ENCODE measurements at places on chromosomes 16 and 17.

DNA sequence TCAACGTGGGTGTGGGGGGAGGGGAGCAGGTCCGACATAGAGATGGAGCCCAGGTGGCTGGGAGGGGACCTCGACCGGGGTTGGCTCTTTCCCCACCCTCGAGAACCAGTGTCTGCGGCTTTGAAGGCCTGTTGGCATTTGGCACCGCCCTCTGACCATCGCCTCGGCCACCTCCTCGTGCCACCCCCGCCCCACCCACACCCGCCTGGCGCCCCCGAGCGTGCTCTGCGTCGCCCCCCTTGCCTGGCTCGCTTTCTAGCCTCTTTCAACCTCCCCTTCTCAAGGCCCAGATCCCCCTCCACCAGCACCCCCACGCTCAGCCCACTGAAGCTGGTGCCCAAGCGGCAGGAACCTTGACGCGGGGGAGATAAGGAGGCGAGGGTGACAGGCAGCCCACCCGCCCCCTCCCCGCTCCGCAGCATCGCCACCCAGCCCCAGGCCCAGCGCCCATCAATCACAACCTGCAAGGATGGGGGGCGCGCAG is 619 bp downstream of the CACNB1 start:
- no peak for DNase-seq

DNA sequence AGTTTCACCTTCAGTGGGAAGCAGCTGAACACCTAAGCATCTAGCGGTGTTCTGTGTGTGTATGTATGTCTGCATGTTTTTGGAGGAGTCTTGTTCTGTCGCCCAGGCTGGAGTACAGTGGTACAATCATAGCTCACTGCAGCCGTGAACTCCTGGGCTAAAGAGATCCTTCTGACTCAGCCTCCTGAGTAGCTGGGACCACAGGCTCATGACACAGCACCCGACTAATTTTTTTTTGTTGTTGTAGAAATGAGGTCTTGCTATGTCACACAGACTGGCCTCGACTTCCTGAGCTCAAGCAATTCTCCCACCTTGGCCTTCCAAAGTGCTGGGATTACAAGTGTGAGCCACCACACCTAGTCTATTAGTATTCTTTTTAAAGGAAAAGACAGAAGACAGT is 30.2 kb upstream of the FAAP100 start:
- no peak for DNase-seq

- DNase-seq, result no peak
Observed at GRCh38 chr17:74543891-74544760, 1.8 kb downstream of the CD300C start.

GRCh38 chr16:12002447-12003006 is 26.0 kb downstream of the SNX29 start:
- no peak for DNase-seq

GRCh38 chr16:72850853-72851252 is 197.1 kb downstream of the ZFHX3 start:
- DNase-seq, result no peak

DNA sequence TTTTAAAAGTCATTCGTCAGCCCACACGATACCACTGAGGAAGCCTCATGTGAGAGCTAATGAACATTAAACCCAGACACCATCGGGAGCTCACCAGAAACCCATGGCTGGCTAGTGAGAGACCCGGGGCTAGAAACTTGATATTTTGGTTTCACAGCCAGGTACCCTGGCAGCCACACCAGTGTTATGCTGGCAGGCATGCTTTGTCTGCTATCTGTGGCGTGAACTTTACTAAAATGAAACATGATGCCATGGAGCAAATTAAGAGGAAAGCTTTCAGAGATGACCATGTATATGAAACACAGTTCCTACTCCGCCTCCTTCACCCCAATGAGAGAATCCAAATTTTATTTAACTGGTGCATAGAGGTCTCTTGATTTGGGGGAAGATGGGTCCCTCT is 291.2 kb downstream of the IRX3 start:
- DNase-seq, result no peak

DNA sequence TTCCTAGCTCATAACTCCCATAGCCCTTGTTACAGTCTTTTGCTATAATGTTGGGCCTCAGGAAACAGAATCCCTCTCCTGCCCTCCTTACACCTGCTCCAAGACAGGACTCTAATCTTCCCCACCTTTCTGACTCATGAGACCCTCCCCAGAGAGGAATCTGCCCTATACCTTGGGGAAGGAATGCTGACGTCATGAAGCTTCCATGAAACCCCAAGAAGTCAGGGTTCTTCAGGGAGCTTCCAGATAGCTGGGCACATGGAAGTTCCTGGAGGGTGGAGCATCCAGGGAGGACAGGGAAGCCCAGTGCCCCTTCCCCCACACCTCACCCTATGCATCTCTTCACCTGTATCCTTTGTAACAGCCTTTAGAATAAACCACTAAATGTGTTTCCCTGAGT is 285.7 kb downstream of the SOX9 start:
- no peak for DNase-seq

- DNase-seq, result no peak
Observed at GRCh38 chr17:10741416-10742135, 11.8 kb upstream of the TMEM220 start.

GRCh38 chr16:72015124-72015523 is 6.6 kb downstream of the DHODH start:
- DNase-seq, result no peak

- no peak for DNase-seq
Observed at GRCh38 chr16:4525634-4526277, 12.8 kb downstream of the CDIP1 start.

- DNase-seq, result no peak
Observed at GRCh38 chr17:2680961-2681360, 30.6 kb downstream of the CLUH start.

DNA sequence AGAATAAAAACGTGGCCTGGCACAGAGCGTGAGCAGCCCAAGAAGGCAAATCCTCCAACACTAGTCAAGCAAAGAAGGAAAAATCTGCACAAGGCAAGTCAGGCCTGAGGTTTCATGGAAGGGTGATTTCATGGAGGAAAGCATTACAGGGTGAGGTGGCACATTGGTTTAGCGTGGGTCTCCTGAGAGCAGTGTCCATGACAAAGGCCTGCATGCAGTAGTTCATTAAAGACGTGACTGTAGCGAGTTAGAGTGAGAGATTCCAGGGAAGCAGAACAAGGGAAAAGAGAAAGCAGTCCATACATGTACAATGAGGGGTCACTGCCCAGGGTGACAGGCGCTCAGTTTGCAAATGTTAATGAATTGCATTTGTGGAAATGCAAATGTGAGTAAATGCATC is 285.0 kb upstream of the ERCC4 start:
- DNase-seq, result no peak

- no peak for DNase-seq
Observed at GRCh38 chr17:79981090-79981489, 54.6 kb downstream of the TBC1D16 start.

GRCh38 chr17:82962163-82962720 is 117.2 kb upstream of the METRNL start:
- no peak for DNase-seq

- DNase-seq, result peak; percentile 65
Observed at GRCh38 chr17:49523706-49524472, 28.8 kb downstream of the NGFR start.

DNA sequence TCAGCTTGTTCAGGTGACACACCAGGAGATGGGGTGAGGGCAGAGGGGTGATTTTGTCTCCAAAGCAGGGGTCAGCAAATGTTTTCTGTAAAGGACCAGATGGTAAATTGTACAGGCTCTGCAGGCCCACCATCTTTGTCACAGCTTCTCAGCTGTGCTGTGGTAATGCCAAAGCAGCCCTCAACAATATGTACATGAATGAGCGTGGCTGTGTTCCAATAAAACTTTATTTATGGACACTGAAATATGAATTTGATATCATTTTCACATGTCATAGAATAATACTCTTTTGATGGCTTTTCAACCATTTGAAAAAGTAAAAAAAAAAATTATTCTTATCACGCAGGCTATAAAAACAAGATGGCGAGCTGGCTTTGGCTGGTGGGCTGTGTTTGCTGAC is 206.4 kb upstream of the RPL38 start:
- no peak for DNase-seq

DNA sequence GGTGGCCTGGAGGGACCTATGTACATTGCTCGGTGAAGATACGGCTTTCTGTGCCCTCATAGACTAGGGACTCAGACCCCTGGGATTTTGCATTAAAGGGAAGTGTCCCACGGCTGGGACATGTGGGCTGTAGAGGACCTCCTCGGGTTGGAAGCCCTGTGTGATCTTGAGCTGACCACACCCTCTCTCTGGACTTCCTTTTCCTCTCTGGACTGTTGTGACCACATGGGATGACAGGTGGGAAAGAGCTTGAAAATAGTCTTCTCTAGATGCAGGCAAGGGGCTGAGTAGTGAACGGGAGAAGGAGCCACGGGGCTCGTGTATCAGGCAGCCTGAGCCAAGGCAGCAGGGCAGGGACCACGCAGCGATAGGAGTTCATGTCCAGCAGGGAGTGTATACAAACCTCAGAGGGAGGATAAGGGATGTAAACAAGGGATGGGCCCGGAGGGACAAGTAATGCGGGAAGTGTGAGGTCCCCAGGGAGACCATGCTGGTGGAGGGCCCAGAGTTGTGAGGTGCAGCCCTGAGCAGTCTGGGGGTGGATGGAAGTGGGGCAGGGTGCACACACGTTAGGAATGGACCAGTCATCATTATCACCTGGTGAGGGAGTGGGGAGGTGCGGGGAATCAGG is 4.5 kb upstream of the SLC4A1 start:
- DNase-seq, result no peak

DNA sequence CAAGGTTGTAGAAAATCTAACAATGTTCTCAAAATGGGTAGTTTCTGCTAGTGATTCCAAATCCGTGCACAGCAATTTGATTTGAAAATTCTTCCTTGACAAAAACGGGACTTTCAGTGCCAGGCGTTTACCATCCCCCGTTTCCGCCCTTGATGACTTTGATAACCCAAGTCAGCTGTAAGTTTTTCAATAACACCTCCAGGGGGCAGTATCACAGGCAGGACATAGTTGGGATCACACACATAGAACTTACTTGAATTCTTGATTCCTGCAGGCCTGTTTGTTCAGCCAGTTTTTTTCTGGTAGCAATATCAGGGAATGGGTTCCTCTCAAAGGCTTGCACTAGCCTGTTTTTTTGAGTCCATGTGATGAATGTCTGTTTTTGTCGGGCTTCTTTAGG is 5.6 kb downstream of the DUXB start:
- no peak for DNase-seq
